HCT116 (cell line): ENCODE measurements at places on chromosomes 4 and X.

GRCh38 chr4:66558651-66559050 lies 888.4 kb upstream of the EPHA5 start:
- DNase-seq = no peak

DNA sequence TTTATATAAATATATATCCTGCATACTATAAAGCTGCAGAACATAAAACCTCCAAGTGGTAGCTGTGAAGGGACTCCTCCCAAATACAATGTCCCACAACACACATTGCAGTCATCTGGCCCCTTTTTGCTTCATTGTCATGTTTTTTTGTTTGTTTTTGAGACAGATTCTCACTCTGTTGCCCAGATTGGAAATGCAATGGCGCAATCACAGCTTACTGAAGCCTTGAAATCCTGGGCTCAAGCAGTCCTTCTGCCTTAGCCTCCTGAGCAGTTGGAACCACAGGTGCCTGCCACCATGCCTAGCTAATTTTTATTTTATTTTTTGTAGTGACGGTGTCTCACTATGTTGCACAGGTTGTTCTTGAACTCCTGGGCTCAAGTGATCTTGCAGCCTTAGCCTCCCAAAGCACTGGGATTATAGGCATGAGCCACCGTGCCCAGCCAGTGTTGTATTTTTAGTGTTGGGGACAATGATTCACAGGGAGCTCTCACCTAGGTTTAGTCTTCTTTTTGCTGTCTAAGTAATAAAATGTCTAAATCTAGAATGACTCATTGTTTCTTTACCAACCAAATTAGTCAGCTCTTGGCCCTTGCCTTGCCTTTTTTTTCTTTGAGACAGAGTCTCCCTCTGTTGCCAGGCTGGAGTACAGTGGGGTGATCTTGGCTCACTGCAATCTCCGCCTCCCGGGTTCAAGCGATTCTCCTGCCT lies 24.0 kb upstream of the XIAP start:
- DNase-seq = peak; percentile 59

DNA sequence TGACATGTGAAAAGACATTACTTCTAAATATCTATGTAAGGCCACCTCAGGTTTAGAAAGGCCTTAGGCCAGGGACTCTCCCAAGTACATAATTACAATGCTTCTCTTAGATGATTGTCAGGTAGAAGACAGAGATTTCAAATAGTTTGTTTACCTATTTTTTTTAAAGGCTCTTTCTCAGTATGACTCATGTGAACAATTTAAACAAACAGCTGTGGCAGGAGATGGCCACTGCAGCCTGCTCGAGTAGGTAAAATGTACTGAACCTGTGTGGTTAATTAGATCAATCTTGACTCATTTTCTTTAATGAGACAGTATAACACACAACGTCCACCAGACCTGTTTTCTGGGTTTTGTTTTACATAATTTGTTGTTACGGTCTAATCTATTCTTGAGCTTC lies 50.2 kb downstream of the LEF1 start:
- no peak for DNase-seq

GRCh38 chr4:110075083-110075738 lies 123.2 kb downstream of the ELOVL6 start:
- no peak for DNase-seq

GRCh38 chr4:53571936-53572599 lies 19.2 kb downstream of the LNX1 start:
- DNase-seq = no peak

GRCh38 chr4:100981447-100982204 lies 365.7 kb downstream of the PPP3CA start:
- no peak for DNase-seq

DNA sequence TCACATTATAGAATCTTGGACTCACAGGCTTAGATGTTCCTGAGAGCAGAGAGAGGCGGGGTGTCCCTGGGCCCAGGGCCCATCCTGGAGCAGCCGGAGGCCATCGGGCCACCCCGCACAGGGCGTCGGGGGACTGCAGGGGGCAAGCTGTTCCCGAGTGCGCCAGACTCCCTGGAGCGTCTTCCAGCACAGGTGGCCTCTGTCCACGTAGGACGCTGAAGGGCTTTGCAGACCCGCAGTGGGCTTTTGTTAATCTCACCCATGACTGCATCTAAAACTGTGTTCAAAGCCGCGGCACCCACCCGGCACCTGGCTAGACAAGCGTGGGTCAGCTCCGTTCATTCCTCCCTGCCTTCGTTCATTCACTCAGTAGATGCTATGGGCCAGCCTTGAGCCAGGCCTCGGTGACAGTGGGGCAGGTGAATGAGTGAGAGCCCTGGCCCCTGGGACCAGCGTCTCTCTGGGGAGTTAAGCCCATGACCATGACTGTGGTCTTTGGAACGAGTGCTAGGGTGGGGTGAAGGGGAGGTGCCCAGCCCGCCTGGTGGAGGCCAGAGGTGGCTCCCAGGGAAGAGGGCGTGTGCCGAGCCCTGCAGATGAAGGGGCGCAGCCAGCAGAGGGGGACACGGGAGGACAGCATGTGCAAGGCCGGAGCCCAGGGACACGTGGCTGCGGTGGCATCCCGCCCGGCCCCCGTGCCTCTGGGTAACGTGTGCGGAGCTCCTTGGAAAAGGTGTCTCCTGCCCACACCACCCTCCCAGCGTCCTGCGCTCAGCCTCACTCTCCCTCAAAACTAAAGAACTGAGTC lies 98.3 kb downstream of the HMX1 start:
- no peak for DNase-seq

DNA sequence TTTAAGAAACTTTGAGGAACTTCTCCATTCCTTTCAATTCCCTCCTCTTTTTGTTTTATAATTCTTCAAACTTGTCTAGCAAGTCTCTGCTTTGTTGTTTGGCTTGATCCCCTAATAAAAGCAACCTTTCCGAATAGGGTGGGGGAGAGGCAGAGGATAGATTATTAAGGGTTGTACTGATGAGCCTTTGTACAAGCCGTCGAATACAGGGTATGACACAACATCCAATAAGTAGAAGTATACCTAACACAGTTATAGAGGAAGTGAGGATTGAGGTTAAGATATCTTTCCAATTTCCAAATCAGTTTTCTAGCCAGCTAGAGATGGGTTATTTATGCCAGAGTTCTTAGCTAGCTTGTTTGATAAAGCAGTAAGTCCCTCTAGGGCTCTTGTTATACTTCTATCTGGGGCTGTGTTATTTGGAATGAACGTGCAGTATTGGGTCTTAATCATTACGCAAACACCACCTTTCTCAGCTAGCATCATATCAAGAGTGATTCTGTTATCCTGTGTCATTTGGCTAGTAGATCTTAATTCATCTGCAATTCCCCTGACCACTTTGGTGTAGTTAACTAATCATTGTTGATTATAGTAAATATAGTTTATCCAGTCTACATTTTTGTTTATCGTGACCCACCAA lies 18.5 kb downstream of the METAP1 start:
- no peak for DNase-seq

DNA sequence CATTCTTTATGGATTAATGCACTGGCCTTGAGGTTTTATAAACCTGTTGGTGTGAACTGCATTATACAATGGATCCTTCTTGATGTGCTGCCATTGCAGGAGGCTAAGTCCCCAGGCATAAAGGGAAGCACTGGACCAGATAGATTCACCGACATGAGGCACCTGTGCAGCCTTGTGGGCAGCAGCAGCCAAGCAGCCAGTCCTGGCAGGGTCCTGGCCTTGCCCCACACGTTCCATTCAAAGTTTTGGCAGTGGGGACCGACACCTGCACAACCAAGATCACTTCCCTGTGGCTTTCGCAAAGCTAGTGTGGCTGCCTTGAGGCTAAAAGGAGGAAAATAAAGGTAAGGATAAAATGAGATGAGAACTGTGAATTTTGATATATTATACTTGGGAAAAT lies 53.1 kb downstream of the TMEM156 start:
- no peak for DNase-seq

DNA sequence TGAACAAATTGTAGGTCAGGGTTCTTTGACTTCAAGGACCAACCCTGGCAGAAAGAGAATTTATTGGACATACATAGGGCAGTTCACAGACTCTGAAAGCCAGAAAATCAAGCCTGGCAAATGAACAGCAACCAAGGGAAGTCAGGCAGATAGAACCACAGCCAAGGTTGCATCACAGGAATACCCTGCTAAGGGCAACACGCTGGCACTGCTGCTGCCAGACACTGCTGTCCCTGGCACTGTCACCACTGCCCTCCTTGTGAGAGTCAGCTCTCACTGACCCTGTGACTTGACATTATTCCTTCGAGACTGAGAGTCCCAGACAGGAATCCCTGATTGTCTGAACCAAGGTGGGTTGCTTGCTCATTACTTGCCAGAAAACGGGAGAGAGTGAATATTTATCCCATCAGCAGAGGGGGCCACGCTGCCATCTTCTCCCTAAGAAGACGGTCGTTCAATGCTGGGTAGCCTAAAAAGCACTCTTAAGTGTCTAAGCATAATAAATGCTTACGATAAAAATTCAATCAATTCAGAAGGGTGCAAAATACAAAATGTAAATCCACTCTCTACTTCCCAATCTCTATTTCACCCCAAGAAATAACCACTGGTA lies 23.2 kb upstream of the PTTG2 start:
- DNase-seq = no peak

DNA sequence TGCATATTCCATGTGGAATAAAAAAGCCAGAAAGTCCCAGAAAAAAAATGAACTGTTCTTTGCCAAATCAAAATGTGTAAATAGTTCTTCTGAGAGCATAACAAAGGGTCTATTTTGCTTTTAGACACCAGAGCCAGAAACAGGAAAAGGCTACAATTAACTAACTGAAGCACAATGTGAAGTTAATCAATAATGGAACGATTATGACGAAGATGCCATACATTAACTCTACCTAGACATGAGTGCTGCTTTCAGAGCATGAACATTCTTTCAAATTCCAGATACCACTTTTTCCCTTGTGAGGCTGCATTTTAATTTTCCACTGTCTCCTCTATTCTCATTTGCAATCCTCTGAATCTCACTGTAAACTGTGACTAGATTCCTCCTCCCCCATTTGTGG lies 48.7 kb upstream of the PHOX2B start:
- DNase-seq = no peak

- DNase-seq = no peak
These were observed 7.6 kb upstream of the NUDT9 start for GRCh38 chr4:87414816-87415215.

GRCh38 chr4:78222575-78223186 lies 165.6 kb downstream of the FRAS1 start:
- DNase-seq = no peak

DNA sequence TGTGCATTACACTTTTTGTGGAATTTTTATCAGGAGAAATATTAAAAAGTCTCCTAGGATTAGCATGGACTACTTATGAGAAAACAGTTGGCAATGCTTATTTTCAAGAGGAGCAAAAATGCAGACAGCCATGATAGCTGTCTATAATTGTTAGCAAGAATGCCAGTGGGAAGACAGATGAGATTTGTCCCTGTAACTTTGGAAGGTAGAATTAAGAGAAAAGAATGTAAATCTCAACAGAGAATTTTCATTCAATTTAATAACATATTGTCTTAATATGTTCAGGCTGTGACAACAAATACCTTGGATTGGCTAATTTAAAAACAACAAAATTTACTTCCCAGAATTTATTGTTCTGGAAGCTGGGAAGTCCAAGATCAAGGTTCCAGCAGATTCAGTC lies 349.2 kb downstream of the IQCM start:
- DNase-seq = no peak

DNA sequence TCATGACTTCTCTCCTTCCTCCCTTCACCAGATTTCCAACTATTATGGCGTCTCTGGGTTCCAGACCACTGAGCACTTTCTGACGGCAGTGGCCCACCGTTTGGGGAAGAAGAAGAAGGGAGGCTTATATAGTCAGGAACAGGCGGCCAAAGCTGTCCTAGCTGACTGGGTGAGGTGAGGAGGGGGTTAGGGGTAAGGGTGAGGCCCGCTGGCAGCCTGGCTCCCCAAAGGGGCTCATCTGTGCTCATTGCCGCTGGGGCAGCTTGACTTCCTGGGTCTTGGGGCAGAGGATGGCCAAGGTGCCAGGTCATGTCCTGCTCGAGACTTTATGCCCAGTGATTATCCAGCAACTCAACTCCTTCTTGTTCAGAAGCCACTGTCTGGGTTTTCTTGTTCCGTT lies 21.8 kb downstream of the GNL3L start:
- no peak for DNase-seq

DNA sequence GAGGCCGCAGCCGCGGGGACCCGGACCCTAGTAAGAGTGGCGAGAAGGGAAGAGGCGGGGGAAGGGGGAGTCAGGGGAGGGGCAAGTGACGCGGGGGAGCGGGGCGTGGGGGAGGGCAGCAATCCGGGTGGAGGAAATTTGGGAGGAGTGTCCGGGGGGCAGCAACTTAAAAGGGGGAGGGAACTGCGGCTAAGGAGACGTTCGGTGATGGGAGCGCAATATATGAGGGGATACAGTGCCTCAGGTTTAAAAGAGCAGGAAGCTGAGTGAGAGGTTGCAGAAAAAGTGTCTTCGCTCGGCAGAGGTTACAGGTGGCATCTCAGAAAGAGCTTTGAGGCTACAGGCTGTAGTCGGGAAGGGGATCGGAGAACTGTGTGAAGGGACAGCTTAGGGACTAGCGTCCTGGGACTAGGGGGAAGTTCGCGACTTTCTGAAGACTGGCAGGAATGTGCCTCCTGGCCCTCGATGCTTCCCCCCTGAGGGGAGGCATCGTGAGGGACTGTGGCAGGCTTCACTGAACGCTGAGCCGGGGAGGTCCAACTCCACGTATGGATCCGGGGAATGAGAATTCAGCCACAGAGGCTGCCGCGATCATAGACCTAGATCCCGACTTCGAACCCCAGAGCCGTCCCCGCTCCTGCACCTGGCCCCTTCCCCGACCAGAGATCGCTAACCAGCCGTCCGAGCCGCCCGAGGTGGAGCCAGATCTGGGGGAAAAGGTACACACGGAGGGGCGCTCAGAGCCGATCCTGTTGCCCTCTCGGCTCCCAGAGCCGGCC lies 519 bp downstream of the FOXO4 start:
- peak; percentile 21 for DNase-seq

GRCh38 chr4:96566755-96567154 lies 726.9 kb downstream of the PDHA2 start:
- no peak for DNase-seq

- DNase-seq = no peak
These were observed 651 bp upstream of the SAP30 start for GRCh38 chr4:173370130-173370476.

GRCh38 chrX:48899078-48899410 lies 1.3 kb downstream of the PQBP1 start:
- no peak for DNase-seq

DNA sequence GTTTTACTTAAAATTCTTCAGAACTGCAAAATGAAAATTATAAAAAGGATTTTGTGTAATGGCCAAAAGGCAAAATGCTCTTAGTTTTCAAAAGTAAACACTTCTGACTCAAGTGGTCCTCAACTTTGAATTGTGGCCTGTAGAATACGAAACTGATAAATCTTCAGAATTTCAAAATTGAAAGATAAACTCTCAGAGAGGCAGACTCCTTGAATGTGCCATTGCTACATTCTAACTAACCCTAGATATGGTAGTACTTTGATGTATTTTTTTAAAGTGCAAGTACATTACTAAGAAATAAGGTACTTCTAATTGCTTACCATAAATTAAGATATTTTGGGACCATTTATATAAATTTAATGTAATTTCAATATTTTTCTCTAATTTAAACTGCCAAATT lies 44.4 kb downstream of the TNIP3 start:
- no peak for DNase-seq

- no peak for DNase-seq
These were observed 434.1 kb downstream of the ANKRD50 start for GRCh38 chr4:124278477-124278876.
